Right kidney (tissue), 9 donors: ENCODE measurements at places on chromosomes 3 and 15.

GRCh38 chr15:55387027-55387426 lies 21.1 kb downstream of the CCPG1 start:
- no peak for DNase-seq

GRCh38 chr3:68681766-68682165 lies 250.6 kb downstream of the TAFA4 start:
- no peak for DNase-seq

- no peak for DNase-seq
Measured at GRCh38 chr3:129313665-129314385, 35.2 kb downstream of the HMCES start.

- DNase-seq: no peak
Measured at GRCh38 chr15:61720197-61720704, 340.0 kb downstream of the VPS13C start.

- DNase-seq: no peak
Measured at GRCh38 chr3:186937017-186937875, 6.9 kb downstream of the ST6GAL1 start.

DNA sequence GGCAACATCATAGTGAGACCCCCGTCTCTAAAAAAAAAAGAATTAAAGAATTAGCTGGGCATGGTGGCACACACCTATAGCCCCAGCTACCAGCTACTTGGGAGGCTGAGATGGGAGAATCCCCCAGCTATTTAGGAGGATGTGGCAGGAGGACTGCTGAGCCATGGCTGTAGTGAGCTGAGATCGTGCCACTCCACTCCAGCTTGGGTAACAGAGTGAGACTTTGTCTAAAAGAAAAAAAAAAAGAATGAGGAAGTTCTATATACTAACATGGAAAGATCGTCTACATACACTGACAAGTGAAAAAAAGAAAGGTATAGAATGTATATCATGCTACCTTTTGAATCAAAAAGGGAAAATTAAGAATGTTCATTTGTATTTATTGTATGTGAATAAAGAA lies 83.9 kb upstream of the CDAN1 start:
- DNase-seq: no peak

DNA sequence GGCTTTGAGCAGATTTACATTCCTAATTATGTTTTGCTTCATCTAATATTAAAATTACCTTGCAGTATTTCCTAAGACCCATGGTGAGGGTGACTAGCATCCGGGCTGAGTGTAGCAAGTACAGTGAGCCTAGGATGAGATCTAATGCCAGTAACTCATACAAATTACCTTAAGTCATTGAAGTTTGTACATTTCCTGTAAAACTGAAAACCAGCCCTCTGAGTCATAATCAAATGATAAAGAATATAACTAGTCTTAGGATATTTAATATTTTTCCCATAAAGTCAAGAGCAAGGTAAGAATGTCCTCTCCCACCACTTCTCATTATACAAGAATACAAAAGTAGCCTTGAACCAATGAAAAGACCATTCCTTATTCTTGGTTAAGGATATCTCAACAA lies 54.8 kb upstream of the CHRM5 start:
- DNase-seq: no peak

DNA sequence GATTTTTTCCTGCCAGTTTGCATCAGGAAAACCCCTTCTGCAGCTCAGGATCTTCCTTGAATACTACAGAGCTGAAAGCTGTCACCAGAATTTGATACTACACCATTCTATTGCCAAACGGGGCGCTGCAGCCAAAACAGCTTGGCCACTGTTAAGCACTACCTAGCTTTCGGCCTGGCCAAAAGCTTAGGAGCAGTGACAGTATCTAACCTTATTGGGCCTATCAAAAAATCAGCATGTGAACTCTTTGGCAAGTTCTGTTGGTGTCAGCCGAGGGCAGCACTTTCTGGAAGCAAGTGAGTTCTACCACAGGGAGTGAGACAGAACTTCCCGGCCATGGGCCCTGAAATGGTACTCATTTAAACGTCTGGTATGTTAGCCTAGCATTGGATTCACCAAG lies 16.1 kb upstream of the GYG1 start:
- no peak for DNase-seq

DNA sequence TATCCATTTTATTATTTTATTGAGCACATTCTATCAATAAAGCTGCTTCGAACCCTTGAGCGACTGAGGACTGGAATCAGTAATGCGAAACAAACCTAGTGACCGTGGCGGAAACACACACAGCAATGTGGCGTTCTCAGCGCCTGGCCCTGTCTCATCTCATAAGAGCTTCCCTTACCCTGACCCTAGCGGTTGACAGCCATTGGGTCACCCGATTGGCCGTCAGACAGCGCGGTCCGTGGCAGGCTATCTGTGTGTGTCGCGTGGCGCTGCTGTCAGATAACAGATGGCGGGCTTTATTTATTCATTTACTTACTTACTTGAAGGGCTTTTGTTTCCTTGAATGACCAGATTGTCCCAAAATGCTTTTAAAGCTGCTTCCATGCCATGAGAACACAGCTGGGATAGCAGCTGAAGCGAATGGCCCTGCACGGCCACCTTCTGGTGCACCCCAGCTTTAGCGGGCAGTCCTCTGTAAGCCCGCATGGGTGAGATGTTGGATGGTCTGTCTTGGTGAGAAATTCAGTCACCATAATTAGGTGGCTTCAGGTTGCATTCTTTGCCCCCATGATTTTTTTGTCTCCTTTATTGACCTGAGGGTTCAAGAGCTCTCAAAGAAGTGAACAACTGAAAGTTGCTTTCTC lies 215.5 kb upstream of the BHLHE40 start:
- no peak for DNase-seq

- DNase-seq: no peak
Measured at GRCh38 chr3:65575376-65575840, 463.3 kb downstream of the MAGI1 start.

DNA sequence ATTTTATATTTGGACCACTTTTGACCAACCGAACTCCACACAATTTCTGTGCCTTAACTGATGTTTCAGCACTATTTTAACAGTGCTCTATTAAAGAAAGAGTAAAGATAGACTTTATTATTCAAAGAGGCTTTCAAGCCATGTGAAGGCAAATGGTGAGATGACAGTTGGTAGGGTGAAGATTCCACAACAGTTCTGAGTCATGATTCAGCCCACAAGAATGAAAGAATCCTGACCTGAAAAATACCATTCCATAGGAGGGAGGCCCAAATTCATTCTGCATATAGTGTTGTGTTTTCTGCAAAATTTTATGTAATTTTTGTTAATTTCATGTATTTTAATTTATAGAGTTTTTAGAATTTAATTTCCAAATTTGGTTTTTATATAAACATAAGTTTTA lies 135.6 kb upstream of the STAC start:
- DNase-seq: no peak

GRCh38 chr3:197242784-197243432 lies 55.5 kb downstream of the DLG1 start:
- DNase-seq: no peak

- DNase-seq: peak; percentile 95
Measured at GRCh38 chr3:183254487-183255347, 1.7 kb downstream of the B3GNT5 start.

DNA sequence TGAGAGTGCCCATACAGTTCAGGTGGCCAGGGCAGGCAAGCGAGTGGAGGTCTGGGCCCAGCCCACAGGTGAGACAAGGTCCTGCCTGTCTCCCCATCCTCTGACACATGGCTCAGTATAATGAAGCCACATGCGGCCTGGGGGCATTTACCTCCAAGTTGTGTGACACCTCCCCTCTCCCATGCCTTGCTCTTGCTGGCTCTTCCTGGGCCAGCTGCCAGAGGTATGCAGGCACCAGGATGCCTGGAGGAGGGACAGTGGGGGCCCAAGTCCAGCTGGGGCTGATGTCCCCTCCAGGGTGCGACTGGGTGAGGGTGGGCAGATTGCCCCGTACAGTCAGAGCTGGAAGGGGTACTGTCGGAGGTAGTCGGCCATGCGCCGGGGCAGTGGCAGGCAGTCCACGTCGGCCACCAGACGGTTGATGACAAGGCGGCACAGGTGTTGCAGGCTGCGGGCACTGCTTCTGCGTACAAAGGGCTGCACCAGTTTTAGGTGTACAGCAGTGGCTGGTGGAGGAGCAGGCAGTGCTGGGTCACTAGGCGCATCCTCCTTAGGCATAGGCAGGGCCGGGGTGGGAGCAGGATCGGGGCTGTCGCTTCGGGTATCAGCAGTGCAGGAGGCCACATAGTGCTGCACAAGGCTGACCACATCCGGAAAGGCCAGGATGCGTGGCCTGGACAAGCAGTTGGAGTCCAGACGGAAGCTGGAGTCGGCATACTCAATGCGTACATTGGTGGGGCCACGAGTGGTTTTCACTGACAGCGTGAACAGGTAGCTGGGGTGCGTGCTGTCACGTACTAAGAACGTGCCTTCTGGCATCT lies 4.1 kb downstream of the CISH start:
- DNase-seq: no peak

GRCh38 chr15:80679804-80680175 lies 15.3 kb upstream of the ABHD17C start:
- no peak for DNase-seq

- no peak for DNase-seq
Measured at GRCh38 chr3:177760803-177761202, 563.5 kb upstream of the TBL1XR1 start.

GRCh38 chr3:148319161-148319915 lies 378.4 kb upstream of the AGTR1 start:
- DNase-seq: no peak

DNA sequence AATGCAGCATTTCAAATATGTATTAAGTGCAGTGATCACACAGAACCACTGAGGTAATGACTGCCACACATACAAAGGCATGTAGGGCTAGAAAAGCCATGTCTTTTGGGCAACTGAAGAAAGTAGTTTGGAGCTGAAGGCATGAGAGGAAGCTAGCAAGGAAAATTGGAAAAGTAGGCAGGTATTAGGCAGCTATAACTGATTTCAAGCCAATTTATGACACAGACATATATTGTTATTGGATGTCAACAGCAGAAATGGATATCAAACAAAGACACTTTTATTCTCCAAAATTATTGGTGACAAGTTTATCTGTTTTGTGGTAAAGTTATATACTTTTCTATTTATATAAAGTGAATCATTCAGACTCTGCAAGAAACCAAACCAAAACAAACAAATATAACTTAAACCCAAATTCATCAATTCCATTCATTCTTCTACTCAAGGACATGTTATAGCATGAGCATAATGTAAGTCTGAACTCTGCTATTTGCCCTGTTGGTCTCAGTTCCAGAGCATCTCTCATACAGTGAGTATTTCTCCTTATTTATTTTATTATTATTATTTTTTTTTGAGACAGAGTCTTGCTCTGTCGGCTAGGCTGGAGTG lies 307.4 kb upstream of the COL8A1 start:
- no peak for DNase-seq

GRCh38 chr3:143170676-143171075 lies 51.1 kb downstream of the CHST2 start:
- peak; percentile 12 for DNase-seq
